ENCODE measurements at places on chromosomes 2 and 18.
A peak's percentile ranks its signal among the peaks of the same experiment; 100 is the strongest.

GRCh38 chr18:62781893-62782292, 66.6 kb downstream of the PHLPP1 start:
- peak; percentile 55 for DNase-seq

DNA sequence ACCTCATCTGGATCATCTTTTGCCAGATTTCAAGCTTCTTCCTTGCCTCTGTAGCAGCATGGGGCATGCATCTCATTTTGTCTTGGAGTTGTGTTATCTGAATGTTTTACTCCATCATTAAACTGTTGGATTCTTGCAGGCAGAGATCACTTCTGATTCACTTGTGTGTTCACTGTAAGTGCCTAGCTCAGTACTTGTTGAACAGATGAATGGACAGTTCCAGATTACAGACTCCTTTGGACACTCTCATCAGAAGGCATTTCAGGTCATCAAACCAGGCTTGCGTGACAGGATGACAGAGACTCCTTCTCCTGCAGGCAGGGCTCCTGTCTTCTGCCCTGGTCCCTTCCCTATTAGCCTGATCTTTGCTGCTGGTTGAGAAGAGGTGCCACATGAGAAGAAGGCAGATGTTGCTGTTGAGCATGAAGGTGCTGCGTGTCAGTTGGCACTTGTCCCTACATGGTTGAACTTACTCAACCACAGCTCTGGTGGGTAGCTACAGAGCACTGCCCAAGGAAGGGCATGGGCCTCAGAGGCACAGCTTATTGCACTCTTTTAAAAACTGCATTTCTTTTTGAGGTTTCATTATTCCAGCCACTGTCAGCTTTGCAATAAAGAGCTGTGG, 58.9 kb downstream of the INPP4A start:
- no peak for DNase-seq

DNA sequence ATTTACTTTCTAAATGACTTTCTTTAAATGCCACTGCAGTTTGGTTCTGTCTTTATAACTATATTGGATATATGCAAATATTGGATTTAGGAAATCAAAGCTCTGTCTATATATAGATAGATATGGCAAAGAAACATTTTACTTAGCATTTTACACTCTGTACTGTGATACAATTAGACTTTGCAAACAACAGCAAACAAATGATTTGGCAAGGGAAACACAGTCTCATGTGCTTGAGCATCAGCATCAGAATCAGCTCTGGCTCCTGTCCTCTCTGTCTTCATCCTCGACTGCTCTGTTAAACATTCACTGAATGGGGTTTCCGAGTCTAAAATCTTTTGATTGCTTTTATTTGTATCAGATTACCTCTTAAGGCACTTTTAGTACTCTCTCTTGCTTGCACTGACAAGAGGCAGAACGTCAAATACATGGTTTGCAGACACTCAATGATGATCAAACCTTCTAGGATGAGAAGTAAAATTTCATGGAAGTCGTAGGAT, 176.8 kb upstream of the LRP1B start:
- DNase-seq = no peak

- no peak for DNase-seq
These were observed 69.7 kb downstream of the DIPK1C start for GRCh38 chr18:74387383-74387782.

DNA sequence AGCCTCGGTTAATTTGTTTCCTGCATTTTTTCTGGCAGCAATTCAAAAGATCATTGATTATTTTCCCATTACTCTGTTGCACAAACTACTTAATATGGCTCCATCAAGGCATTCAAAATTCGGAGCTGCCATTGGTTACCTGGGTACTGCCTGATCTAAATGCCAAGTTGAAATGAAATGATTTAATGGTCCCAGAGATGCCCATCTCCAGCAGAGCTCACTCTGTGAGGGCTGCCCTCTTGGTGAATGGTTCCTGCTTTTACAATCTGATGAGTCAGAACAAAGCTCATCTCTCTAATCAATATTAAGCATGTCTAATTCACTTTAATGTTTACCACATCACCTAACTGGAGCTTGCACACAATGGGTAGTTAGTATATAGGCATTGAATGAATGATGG, 126.1 kb downstream of the CTNNA2 start:
- no peak for DNase-seq

DNA sequence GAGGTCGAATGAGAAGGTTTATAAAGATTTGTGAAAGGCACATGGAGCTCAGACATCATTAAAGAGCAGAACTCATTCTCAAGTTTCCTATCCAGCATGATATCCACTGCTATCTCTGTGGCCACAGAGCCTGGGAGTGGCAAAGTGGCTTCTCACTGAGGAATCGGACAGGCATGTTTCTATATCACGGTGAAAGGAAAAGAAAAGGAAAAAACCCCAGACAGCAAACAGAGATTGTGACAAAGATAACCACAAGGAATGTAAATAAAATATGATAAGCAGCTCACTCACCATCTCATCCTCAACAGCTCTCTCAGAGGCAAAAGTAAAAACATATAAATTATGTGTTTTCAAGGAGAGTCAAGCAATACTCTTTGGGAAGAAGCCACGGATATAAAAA, 2.5 kb downstream of the PID1 start:
- no peak for DNase-seq

DNA sequence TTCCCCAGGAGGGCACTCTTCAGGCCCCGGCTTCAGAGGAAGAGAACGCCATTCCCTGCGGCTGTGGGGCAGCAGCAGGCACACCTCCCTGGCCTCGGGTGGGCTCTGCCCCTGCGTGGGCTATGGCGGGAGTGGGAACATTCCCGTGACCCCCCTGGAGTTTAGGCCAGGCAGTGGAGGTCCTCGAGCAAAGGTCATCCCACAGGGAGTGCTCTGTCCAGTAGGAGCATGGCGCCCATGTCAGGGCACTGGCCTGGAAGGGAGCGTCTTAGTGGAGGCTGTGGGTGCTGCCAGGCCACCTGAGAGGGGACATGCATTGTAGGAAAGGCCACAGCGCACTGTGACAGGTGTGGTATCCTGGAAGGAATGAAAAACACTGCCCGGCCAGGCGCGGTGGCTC, 9.2 kb upstream of the NFATC1 start:
- DNase-seq = no peak

DNA sequence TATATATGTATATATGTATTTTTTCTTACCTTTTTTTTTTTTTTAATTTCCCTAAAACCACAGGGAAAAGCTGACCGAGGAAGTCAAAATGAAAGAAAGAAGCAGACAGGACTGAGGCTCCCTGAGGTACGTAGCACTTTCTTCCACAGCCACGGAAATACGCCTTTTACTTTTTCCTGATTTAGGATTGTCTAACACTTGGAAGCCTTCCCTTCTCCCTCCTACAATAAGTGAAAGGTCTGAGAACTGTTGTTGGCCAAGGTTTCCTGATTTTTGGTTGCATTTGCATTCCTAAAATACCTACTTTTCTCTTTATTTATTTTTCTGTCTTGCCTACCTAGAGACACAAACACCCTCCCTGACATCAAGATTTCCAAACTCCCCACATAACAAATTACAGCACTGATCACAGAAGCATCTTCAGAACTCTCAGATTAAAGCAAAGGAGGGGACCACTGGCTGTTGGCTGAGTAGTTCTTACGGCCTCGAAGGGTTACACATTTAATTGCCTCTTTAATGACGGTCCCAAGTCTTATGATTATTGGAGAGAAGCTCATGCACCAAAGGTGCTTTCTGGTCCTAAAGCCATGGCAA, 778.5 kb upstream of the FANCL start:
- DNase-seq = no peak

GRCh38 chr18:6793986-6794385, 64.5 kb downstream of the ARHGAP28 start:
- no peak for DNase-seq

- no peak for DNase-seq
These were observed 3.8 kb downstream of the LBH start for GRCh38 chr2:30235008-30235655.

- no peak for DNase-seq
These were observed 1040.5 kb upstream of the GYPC start for GRCh38 chr2:125615438-125615837.

GRCh38 chr2:187442378-187442777, 5.7 kb downstream of the CALCRL start:
- no peak for DNase-seq

DNA sequence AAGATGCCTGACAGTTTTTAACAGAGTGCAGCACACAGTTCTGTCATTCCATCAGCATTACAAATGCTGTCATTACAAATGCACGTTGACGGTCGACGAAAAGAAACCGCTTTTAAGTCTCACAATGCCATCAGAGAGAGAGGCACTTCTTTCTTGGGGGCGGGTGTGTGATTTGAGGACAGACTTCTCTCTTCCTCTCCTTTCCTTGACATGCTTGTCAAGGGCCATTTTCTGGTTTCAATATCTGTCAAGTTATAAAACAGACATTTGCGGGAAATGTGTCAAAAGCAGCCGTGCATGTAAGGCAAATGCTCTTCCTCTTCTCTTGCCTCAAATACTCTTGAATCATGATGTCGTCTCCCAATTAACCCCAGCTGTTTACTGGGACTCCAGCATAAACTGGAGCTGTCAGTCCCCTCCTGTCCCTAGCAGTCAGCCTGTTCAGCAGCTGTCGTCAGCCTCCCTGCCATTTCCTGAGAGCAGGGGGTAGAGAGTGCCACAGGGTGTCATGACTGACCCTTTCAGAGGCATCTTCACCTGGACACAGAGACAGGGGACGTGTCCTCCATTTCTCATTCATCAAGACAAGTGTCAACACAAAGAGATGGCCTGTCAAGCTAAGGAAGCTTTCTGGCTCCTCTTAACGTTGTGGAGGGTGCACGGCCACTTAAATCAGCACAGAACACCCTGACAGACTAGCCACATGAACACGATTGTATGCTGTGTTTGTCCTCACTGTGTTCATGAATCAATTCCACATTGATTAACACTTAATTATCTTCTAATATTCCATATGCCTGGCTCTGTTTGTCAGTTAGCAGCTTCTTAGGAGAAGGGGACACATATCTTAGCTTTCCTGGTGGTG, 305.4 kb upstream of the RAB6C start:
- no peak for DNase-seq

DNA sequence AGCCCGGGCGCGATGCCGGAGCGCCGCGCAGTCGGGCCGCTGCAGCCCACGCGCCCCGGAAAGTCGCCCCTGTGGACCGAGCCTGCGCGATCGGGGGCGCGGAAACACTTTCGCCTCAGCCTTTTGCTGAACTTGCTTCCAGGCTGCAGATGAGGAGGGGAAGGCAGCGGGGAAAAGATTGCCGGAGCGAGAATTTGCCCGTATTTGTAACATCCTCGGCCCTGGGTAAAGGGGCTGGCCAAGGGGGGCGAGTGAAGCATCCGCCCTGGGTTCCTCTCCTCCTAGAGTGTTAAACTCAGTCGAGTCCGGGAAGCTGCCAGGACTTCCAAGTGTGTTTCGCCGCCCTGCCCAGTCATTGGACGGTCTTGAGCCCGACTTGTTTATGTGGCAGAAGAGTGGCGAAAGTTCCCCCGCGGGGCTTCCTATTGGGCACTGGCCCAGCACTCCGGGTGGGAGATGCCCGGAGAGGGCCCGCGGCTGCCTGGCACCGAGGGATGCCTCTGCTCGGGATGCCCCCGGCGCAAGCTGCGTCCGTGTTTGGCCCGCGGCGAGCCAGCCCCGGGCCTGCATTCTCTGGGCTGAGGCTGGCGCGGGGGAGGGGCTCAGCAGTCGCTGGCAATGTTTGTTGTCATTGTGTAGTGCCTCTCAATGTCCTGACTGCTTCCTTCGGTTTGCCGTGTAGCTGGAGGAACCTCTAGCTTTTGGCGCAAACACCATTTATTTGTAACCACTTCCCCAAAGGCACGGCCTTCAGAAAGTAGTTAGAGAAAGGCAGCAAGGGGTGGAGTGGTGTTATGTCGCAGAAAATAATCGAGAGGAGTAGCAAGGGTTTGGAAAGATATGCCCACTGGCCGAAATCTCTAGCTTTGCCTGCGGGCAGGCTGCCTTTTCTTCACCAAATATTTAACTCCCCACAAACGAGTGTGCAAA, 1.1 kb downstream of the CYBRD1 start:
- DNase-seq = peak; percentile 70

DNA sequence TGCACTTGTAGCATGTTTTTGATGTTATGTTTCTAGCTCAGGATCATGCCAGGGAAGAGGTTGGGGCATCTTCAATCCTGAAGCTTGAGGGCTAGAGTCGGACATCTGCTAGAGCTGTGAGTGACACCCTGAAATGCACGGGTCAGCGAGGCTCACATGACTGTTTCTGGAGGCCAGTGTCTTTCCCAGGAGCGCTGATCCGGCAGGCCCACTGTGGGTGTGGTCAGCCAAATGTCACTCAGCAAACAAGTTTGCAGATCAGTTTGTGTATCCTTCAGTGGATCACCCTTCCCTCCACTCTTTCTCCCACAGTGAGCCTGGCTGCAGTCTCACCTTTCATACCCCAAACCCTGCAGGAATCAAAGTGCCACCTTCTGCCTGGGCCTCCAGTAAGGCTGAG, 23.0 kb upstream of the ARHGEF4 start:
- DNase-seq = no peak

GRCh38 chr2:62221141-62221540, 25.2 kb downstream of the B3GNT2 start:
- DNase-seq = no peak

DNA sequence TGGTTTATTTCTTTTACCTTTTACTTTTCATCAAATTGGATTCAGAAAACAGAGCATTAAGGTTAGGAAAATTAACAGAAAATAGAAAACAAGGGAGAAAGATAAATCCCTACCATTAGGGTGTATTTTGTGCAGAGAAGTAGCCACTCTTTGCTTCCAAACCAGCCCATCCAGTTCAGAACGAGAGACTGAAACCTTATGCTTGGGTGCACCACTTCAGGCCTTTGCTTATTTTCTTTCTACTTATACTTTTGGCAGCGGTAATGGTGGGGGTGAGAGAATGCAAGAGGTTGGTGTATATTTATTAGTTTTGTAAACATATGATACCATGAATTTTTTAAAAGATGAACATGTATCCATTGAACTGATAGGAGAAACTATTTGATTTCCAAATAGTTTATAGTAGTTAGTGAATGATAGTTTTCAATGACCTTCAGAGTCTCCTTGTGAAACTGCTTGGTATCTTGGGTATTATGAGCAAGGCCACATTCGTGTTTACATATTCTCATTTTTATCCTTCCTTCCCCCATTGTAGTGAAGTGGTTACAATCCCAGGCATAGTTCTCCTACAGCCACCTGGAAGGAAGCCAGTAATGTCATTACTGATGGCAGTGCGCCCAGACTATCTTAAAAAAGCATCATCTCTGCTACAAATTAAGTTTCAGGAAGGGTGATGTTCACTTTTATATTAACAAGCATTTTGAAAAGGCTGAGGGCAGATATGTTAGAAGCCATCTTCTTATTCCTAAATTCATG, 60.8 kb downstream of the MFSD6 start:
- no peak for DNase-seq

GRCh38 chr2:238174291-238174690, 15.5 kb downstream of the ERFE start:
- DNase-seq = no peak

DNA sequence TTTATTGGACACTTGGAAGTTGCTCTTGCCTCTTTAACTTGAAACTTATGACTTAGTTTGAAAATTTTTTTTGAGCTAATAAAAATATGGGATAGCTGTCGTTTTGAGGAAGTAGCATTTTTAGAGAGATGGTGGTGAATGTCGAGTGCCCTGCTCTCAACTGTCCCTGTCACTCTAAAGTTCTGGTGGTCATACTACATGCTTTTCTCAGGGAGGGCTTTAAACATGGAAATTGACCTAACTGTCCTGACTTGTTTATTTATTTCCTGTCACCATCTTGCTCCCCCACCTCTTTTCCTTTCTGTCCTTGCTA, 16.0 kb downstream of the CEP192 start:
- DNase-seq = no peak

GRCh38 chr2:239932881-239933735, 92.0 kb downstream of the NDUFA10 start:
- DNase-seq = peak; percentile 29

GRCh38 chr18:21242141-21242779, at the start of gene GREB1L:
Gene GREB1L (plus strand): TSS chr18:21242232. CDS start chr18:21383519, 141,287 bp downstream.
- peak; percentile 62 for DNase-seq

- no peak for DNase-seq
These were observed 271.0 kb downstream of the TGIF1 start for GRCh38 chr18:3720818-3721545.
